ENCODE measurements at places on chromosomes 12 and 14.

GRCh38 chr12:30796313-30796780 is 41.6 kb upstream of the CAPRIN2 start:
- no peak for DNase-seq

- no peak for DNase-seq
Observed at GRCh38 chr12:75816897-75817296, 214.7 kb downstream of the PHLDA1 start.

GRCh38 chr14:22807432-22808087 is 7.7 kb downstream of the SLC7A7 start:
- DNase-seq = no peak

DNA sequence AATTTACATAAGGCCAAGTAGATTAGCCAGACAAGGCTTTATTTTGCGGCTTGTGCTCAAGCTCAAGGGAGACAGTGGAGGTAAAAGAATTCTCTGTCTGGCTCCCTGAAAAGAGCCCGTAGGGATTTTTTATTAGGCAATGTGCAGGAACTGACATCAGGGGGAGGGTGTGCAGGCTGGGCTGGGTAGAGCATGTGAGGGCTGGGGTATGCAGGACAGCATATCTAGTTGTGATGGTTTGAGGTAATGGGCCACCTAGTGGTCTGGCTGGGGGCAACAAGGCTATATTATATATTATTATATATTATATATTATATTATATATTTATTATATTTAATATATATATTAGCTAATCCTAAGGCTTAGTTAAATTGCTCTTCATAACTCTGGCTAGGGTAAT is 102.1 kb downstream of the TMEM117 start:
- DNase-seq = no peak

GRCh38 chr12:47414511-47414910 is 291.3 kb downstream of the RPAP3 start:
- DNase-seq = no peak

- DNase-seq = no peak
Observed at GRCh38 chr12:62375603-62376002, 91.0 kb upstream of the MON2 start.

DNA sequence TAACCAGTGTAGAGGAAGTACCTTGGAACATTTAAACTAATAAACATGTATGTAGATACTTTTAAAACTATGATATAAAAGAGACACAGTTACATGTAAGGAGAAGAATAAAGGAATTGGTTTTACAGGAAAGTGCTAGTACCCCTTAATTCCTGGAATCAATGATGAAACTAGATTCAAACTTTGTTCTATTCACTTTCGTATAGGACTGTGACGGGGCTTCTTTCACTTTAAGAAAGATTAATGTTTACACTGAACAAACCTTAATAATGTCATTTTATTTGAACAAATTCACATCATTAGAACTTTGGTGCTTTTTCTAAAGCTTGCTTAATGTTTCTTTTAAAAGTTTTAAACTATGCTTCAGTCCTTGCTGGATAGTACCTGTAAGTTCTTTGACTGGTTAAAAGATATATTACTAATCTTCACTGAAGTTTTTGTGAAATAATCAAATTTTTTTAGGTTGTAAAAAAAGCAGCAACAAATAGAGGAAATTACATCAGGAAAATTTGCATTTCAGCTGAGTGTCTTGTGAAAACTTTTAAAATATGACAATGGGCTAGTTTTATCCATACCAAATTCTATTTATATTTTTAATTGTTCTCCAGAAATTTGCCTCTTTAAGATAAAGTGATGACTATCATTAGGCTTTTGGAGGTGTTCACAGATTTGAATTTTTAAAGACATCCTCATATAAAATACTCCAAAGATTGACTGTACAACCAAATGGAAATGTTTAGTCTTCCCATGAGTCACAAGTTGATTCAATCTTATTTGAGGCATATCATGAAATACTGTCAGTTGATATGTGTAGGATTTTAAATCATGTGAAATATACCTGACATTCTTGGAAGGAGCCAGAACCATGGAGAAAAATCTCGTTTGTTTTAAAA is 36.2 kb downstream of the PAPOLA start:
- no peak for DNase-seq

Data from eye (tissue), 1 donor.